Stimulated activated CD4-positive, alpha-beta T cell treated with anti-CD3 and anti-CD28 coated beads, Interleukin-2, amount 100 ng/mL, for 24 hours (primary cell): ENCODE measurements at places on chromosomes 6 and 20.
A peak's percentile ranks its signal among the peaks of the same experiment; 100 is the strongest.

GRCh38 chr6:87784690-87785089 is 82.7 kb upstream of the AKIRIN2 start:
- DNase-seq = no peak

DNA sequence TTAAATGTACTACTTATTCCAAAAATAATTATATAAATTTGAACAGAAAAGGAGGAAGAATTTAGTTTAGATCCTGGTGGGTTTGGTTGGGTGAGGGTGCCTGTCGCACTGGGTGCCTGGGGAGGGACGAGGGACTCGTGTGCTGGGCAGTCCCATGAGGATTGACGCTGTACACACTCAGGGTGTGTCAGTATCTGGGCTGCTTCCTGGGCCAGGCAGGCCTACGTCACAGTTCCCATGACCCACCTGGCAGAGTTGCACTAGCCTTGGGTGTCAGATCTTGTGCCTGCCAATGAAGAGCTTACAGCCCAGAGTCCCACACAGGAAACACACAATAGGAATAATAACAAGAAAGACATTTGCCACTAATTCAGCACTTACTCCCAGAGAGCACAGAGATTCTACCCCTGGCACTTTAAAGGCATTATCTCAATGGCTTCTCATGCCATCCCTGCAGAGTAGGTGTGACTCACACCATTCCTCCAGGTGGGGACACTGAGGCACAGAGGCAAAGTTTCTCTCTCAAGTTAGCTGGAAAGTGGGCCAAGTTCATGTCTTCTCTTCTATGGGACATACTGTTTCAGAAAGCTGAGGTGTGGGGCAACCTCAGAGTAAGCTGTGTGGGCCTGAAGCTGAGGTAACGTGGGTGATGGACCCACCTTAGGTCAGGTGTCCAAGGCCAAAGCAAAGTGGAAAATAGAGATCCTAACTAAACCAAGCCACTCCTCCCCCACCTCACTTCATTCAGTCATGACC is 1.3 kb upstream of the SDCBP2 start:
- no peak for DNase-seq

DNA sequence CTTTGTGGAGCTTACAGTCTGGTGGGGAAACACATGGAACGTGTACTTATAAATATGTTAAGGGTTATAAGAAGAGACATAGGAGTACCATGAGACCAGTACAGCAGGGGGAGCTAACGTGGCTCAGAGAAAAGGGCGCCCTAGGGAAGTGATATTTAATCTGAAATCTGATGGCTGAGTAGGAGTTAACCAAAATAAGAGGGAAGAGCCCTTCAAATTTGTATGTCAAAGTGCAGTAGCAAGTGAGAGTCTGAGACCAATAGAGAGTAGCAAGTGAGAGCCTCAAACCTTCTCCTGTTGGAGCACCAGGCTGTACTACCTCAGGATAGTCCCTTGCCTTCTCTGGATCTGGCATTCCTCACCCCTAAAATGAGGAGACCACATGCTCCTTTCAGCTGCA is 6.1 kb upstream of the PKIG start:
- no peak for DNase-seq

DNA sequence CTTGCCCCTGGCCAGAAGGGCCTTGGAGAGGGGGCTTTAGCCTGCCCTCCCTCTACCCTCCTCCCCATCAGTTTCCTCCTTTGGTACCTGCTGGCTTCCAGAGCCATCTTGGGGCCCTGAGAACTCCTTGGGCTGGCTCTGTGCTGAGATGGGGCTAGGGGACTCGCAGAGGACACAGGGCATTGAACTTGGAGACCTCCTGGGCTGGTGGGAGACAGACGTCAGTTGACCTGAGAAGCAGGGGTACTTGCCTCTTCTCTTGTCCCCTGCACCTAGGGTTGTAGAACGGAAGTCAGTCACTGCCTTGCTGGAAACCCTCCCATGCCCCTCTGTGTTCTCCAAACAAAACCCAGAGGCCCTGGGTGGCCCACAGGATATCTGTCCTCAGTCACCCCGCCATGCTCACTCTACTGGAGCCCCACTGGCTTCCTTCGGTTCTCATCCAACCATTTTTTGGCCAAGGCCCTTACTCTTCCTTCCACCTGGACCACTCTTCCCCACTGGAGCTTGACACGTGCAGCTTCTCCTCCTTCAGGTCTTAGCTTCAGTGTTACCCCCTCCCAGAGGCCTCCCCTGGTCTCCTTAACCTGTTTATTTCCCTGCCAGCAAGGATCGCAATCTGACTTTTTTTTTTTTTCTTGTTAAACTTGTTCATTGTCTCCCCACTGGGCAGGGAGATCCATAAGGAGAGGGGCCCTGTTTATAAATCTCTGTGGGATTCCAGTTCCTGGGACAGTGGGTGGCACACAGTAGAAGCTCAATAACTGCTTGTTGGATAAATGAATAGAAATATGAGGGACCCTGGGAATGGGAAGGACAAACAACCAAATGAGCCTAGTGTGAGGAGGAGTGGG is 971 bp downstream of the RBCK1 start:
- DNase-seq = peak; percentile 29

GRCh38 chr20:48945840-48946514 is 24.5 kb downstream of the ARFGEF2 start:
- DNase-seq = no peak

GRCh38 chr20:41213150-41213820 is 75.9 kb downstream of the PLCG1 start:
- DNase-seq = no peak

GRCh38 chr20:54434196-54434595 is 41.2 kb upstream of the DOK5 start:
- no peak for DNase-seq

- peak; percentile 60 for DNase-seq
Measured at GRCh38 chr20:3045042-3045815, 623 bp upstream of the MRPS26 start.

DNA sequence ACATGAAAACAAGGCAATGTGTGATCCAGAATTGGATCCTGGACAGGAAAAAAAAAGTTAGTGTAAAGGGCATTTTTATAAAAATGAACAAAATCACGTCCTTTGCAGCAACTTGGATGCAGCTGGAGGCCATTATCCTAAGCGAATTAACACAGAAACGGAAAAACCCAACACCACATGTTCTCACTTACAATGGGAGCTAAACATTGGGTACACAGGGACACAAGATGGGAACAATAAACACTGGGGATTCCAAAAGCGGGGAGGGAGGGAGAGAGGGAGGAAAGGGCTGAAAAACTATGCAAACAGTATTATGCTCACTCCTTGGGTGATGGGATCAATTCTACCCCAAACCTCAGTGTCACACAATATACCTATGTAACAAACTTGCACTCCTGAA is 91.4 kb upstream of the BTBD3 start:
- no peak for DNase-seq

DNA sequence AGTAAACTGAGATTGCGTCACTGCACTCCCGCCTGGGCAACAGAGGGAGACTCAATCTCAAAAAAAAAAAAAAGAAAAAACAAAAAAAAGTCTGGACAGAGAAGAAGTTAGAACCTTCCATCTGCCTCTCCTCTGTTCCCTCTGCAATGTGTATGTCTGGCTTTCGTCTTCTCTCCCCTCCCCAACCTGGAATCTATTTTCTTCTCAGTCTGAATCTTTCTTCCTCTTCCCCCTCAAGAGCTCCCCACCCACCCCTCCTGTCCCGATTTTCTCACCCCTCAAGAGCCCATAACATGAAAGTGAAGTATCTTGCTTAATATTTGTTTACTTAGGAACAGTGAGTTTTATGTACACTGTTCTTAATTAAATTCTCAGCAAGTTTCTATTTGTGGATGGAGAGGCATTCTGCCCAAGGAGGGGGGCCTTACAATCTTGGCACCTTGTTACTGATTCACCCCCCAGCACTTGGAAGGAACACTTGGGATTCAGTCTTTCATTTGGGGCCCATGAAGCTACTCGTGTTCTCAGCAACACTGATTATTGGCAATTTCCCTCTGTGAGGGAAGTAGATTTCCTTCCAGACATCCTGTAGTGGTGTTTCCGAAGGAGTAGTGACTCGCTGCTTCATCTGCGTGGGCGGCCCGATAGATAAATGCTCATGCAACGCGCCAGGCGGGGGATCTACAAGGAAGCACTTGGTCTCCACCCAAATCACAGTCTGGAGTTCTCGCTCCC is 69.3 kb upstream of the SRSF6 start:
- DNase-seq = peak; percentile 11

DNA sequence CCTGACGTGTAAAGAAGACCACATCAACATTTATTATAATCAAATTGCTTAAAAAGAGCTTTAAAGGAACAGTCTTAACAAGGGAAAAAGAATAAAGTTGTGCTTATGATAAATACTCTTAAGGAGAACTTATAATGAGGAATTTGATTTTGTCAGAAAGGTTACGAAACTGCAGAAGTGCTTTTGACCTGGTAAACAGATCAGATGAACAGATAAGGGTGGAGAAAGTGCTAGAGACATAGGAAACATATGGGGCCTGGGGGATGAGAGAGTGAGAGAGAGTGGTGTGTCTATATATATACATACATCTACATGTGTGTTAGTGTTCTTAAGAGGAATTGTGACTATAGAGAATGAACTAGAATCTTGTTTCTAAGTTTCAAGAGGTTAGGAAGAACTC is 186.2 kb upstream of the GJE1 start:
- DNase-seq = no peak
